ENCODE measurements at places on chromosomes 16 and 17. TPM values are rescaled to one million over a fixed set of nuclear protein-coding genes. Genes with fewer than 3 reads are reported as not detected.

The SMIM22 gene
- total RNA-seq = not detected

The G6PC1 gene
- total RNA-seq = not detected

The PPM1E gene
- 0.05 TPM for total RNA-seq

The DOC2B gene
- total RNA-seq = 2.2 TPM

The ORC6 gene
- 43.3 TPM for total RNA-seq

The STX1B gene
- total RNA-seq = 1.5 TPM

The OTOA gene
- total RNA-seq = 0.06 TPM

The SLC16A5 gene
- total RNA-seq = 23.0 TPM

The DLG4 gene
- 5.8 TPM for total RNA-seq

The PERCC1 gene
- total RNA-seq = not detected

The NECAB2 gene
- total RNA-seq = 2.6 TPM

All from A549 treated with AZD2906 at 1 μM for 4 hours (cell line).